ENCODE measurements at places on chromosomes 5 and 9. TPM values are rescaled to one million over a fixed set of nuclear protein-coding genes. Genes with fewer than 3 reads are reported as not detected.

DNA sequence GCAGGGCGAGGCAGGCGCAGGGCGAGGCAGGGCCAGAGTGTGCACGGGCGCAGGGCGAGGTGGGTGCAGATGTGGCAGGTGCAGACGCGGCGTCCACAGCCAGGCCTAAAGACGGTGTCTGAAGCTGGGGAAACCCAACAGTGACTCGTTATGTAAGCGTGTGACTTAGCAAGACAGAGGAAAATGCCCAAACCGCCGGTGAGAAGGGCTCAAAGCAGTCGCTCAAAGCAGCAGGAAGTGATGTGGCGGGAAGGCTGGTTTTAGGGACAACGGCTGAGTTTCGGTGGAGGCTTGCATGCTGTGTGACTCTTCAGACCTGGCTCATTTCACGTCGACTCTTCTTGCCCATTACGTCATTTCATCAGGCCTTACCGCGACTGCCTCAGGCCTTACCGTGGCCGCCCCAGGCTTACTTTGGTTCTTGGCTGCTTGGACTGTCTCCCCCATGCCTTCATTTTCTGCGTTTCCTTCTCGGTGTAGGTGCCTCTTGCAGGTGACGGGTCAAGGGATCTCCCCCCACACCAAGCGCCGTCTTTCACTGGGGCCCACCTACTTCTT is 50.5 kb upstream of the EXOC3 start:
- DNase-seq: no peak

DNA sequence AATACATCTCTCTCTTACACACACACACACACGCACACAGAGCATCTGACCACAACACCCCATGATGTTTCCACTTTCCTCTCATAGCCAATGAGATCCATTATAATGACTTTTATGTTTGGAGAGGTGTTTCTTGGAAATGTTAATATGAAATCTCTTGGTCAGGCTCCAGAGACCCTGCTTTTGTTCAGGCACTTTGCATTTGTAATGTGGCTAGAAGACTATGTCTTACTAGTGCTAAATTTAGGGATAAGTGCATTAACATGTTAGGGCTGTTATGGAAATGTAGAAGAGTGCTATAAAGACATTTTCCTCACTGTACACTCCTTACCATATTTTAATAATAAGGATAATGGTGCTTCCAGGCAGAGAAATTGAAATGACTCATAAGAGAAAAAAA is 3.8 kb downstream of the CDH9 start:
- DNase-seq: no peak

GRCh38 chr5:45038366-45038987 is 229.7 kb downstream of the MRPS30 start:
- DNase-seq: peak; percentile 46

DNA sequence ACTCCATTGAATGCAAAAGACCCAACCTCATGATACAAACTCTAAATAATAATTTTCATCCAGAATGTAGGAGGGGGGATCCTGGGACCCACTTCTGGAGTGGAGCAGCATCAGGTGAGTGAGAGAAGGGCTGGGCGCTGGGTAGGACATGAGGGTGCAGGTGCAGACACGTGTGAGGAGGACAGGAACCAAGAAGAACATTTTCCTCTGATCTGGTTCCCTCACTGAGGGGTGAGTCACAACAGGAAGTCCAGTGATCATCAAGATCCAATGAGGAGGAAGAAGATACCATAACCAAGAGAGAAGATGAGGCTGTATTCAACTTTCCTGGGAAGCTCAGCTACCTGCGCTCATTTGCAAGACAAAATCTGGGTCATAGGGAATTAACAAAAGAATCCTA is 57.4 kb downstream of the SFXN1 start:
- DNase-seq: no peak

DNA sequence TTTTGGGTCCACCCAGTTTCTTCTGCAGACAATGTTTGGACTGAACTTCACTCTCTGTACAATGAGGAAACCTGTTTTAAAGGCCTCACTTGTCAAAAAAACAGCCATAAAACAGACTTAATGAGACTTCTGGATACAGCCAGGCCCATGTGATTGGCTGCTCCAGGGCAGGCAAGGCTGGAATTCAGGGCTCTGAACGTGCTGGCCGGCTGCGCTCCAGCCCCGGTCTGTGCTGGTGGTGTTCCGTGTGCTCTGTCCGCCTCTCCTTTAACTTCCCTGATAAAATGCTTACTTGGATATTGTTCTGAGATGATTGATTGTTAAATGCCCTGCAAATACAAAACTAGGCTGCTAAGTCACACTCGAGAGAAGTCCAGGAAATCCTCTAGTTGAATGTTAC is 131.2 kb upstream of the KLF4 start:
- DNase-seq: no peak

GRCh38 chr9:123262338-123262737 is 6.0 kb downstream of the STRBP start:
- no peak for DNase-seq

DNA sequence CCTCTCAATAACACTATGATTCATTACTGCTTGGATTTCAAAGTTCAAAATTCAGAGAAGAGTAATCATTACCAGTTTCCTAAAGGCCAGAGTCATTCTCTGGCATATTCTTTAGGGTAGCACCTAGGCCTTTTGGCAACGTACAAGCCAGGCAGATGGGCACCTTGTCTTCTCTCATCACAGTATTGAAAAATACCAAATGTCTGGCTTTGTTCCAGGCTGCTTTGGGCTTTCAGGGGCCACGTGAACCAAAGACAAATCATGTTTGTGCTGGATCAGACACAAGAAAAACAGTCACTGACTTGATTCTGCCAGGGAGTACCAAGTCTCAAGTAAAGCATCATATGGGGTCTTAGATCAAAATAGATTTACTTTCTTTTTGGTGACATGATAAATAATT is 15.5 kb downstream of the MEGF9 start:
- DNase-seq: no peak

GRCh38 chr5:54470128-54470527 is 14.6 kb downstream of the HSPB3 start:
- DNase-seq: no peak

DNA sequence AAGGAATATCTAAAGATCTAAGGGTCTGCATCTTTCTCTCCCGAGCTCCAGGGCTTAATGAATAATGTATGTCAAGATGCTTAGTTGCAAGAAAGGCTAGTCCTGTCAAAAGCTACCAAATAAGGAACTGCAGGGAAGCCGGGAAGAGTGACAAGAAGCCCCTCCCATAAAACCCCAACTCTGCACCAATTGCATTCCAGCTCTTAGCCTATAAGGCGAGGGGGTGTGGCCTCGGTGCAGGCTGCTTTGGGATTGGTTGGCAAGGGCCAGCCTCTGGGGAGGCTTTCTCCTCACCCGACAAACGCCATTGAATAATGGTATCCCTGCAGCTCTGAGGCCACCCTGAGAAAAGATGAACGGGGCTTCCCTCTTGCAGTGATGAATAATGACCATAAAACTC is 416.9 kb downstream of the RAB3C start:
- DNase-seq: no peak

DNA sequence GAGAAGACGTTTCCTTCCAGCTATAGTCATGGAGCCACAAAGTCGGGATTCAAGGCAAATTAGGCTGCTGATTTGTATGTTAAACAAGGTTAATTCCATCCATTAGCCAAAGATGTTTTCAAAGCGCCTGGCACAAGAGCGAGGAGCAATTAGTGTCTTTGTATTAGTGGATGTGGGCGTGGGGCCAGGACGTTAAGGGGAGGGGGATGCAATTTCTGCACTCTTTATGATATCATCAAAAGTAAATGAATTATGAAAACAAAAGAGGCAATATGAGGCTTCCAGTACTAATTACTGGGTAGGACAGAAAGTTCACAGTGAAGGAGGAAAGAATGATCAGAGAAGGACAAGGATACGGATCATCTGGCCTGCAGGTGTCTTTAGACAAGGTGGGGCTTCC is 230.9 kb upstream of the MSX2 start:
- no peak for DNase-seq

DNA sequence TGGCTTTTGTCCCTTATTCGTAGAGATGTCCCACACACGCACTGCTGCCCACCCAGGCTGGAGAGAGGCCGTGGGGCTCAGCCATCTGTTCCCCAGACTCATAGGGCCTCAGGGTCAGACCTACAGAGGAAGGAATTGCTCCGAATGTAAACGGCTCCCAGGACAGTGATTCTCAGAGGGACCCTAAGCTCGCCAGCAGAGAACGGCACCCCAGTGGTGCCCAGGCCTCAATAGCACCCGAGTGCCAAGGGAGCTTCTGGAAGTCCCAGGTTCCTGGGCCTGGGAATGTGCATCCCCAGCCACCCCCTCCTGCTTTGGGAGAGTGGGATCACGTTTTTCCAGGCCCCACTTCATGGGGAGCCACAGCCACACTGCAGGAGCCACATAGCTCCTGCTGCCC is 32.9 kb upstream of the CNOT6 start:
- no peak for DNase-seq

DNA sequence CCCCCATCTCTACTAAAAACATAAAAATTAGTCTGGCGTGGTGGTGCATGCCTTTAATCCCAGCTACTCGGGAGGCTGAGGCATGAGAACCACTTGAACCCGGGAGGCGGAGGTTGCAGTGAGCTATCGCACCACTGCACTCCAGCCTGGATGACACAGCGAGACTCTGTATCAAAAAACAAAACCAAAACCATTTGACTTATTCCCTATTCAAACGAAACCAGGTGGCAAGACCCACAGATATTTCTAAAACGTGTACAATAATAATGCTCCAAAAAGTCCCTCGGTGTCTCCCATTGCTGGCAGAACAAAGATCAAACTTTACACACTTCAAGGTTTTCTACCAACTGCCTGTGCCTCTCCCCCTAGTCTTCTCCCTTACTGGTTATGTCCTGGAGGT is 29.8 kb downstream of the HMGCR start:
- DNase-seq: no peak

DNA sequence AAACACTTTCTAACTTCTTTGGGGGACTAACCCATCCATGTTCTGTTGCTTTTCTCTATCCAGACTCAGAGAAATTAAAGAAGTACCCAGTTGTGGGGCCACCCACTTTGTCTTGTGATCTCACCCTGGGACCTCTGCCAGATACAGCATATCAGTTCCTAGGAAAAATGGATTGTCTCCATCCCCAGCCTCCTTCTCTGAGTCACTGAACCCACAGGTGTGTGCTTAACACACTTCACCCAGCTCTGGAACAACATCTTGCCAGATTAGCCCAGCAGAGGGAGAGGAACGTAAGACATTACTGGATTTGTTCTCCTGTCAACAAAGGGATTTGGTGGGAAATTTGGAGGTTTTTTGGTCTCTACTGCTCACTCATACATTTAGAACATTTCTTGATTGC is 19.2 kb downstream of the FAM240B start:
- DNase-seq: no peak

GRCh38 chr9:96217754-96218693 is 84.0 kb downstream of the HSD17B3 start:
- peak; percentile 79 for DNase-seq

DNA sequence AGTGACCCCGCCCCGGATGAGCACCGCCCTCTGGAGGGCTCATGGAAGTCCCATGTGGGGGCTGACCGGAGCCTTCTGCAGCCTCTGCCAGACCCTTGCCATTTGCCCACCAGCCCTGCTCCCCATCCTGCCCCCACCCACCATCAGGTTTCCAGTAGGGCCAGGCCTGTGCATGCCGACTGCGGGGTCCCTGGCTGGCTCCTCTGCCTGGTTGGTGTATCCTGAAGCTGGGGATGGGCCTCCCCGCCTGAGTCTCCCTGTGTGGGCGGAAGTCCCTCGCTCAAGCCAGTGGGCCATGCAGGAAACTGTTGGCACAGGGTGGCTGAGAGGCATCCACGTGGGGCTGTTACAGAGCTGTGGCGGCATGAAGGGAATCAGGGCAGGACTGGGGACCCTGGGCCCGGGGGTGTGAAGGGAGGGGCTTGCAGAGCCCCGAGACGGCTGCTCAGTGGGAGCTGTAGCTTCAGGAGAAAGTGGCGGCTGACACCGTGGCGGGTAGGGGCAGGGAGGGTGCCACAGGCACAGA is 88.7 kb downstream of the RXRA start:
- no peak for DNase-seq

DNA sequence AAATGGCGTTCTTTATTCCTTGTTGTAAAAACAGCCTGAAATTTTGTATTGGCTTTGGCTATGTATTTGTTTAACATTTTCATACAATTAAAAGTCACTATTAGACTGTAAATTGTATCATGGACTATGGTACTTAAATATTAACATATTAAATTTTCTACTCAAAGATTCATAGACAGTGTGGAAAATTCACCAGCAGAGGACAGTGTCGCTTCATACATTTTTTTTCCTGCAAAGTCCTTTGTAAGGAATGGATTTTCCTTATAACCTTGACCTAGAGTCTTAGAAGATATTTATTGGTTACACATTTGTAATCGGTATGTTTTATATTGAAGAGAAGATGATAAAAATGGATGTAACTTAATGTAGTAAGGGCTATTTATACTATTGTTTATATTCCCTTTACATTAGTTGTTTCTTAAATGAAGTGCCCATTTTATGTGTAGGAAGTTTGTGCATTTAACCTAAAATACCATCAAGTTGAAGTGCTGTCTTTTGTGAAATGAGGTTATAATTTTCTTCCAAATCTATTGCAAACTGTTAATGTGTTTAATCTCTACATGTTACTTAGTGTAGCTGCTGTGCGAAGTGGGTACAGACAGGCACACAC is 150.1 kb downstream of the KDM4C start:
- DNase-seq: peak; percentile 60

DNA sequence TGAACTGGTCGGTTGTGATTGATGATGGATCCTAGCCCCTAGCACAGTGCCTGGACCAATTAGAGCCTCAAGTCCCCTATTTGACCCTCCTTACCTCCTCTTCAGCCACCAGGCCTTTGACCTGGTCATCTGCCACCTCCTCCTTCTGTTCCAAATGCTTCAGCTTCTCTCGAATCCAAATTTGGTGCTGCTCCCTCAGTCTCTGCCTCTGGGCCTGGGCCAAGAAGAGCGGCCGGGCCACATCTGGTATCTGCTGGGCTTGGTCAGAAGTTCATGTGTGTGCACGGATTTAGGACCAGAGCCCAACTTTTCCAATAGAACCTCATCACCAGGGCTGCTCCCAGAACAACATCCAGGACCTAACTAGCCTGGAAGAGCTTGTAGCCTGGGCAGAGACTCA is 6.5 kb downstream of the SLC35A4 start:
- no peak for DNase-seq

DNA sequence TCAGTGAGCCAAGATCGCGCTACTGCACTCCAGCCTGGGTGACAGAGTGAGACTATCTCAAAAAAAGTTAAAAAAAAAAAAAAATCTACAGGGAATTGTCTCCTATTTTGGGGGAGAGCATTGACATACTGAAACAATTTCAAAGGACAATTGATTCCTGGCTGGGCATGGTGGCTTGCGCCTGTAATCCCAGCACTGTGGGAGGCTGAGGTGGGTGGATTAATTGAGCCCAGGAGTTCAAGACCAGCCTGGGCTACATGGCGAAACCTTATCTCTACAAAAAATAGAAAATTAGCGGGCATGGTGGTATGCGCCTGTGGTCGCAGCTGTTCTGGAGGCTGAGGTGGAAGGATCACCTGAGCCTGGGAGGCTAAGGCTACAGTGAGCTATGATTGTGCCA is 30.6 kb downstream of the GPR107 start:
- no peak for DNase-seq

KCNT1 gene
- 0.08 TPM for polyA plus RNA-seq

PCDHA6 gene
- polyA plus RNA-seq: 0.38 TPM

LCN12 gene
- 20.2 TPM for polyA plus RNA-seq

SEPTIN8 gene
- 84.6 TPM for polyA plus RNA-seq

WDR55 gene
- 19.6 TPM for polyA plus RNA-seq

Data from left kidney (tissue), 8 donors.